ENCODE measurements at places on chromosomes 7 and 10.

DNA sequence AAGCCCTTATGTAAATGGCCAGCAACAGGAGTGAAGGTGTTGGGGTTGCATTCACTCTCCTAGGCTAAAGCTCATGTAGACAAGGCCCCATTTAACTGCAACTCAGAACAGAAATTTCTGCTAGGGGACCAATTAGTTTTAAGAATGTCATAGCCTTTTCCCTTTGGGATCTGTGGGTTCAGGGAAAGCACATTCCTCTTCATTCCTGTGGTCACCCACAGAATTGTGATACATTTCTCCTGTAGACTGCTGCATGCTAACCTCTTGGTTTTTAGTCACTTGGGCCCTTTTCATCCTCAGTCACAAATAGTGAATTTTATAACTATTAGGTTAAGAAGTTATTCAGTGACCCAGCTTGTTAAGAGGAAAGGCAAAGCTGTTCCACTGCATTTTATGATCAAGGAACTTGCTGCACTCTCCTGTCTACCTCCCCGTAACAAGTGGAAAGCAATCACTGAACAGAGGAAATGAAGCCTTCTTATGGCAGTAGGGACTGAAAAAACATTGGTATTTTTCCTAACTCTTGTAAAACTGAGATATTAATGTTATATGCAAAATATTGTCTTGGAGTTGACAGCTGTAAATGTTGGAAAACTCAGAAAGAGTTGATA, 124.9 kb downstream of the SND1 start:
- DNase-seq = no peak

GRCh38 chr7:74084722-74085578, 1.3 kb downstream of the LIMK1 start:
- no peak for DNase-seq

GRCh38 chr7:29511337-29511736, 52.3 kb upstream of the PRR15 start:
- DNase-seq = no peak

DNA sequence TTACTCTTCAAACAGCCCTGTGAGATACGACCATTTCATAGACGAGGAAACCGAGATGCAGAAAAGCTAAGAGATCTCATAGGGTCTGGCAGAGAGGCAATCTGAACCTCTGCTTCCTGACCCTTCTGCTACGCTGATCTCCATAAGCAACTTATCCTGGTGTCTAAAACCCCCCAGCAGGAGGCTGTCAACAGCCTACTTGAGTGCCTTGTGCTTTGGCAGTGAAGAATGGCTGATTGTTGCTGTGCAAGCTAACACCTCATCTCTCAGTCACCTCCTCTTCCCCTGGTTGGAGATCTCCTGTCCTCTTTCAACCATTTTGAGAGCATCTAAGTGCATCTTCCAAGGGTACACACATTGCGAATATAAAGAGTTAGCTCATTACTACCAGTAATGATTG, 86.2 kb downstream of the AOAH start:
- DNase-seq = no peak

GRCh38 chr7:129271500-129272355, 46.9 kb downstream of the AHCYL2 start:
- DNase-seq = peak; percentile 81

DNA sequence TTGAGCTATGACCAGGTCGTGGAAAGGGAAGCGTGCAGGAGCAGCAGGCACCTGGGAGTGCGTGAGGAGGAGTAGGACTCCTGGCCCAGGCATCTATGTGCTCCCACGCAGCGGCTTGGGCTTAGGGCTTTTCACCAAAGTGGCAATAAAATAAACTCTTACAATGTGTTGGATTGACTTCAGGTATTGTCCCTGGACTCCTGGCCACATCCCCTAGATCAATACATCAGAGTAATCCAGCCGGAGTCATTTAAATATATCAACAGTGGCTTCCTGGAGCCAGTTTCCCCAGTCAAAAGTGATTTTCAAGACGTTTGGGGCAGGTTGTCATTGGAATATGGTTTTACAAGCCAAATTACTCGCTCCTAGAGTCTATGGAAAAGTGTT, 344.4 kb downstream of the WDR11 start:
- no peak for DNase-seq
